PC-9 (cell line): ENCODE measurements at places on chromosomes 12 and 14.
A peak's percentile ranks its signal among the peaks of the same experiment; 100 is the strongest.

DNA sequence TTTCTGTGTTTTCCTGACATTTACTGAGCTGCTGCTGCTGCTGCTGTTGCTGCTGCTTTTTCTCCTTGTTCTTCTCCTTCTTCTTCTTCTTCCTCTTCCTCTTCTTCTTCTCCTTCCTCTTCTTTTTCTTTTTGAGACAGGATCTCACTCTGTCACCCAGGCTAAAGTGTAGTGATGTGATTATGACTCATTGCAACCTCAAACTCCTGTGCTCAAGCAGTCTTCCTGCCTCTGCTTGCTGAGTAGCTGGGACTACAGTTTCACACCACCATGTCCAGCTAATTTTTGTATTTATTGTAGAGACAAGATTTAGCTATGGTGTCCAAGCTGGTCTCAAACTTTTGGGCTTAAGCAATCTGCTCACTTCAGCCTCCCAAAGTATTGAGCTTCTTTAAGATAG lies 95.8 kb downstream of the TMTC3 start:
- no peak overlapping the region for H3K4me3 ChIP-seq
- no peak for DNase-seq
- H3K27ac ChIP-seq = no peak overlapping the region
- no peaks in the 10 kb centered on the region for H3K36me3 ChIP-seq
- 0 out of 2 replicates have a peak, but pooled peaks cover 4% of the 10 kb centered on the region for H3K4me1 ChIP-seq

DNA sequence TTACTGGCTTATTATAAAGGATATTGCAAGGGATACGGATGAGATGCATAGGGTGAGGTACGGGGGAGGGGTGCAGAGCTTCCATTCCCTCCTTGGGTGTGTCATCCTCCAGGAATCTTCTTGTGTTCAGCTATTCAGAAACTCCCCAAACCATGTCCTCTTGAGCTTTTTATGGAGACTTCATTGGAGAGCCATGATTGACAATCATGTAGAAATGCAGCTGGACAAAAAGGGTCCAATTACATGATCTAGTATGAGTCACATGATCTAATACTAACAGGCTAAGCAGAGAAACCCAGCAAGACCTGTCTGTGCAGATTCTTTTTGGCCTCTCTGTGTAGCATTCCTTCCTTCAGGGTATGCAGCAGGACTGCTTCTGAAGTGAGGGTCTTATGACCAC lies 23.9 kb upstream of the FLVCR2 start:
- no peaks in the 10 kb centered on the region for H3K36me3 ChIP-seq
- H3K4me1 ChIP-seq = peaks cover 52% of the 10 kb centered on the region
- H3K27ac ChIP-seq = peak overlapping the region; percentile 70
- DNase-seq = peak; percentile 81

DNA sequence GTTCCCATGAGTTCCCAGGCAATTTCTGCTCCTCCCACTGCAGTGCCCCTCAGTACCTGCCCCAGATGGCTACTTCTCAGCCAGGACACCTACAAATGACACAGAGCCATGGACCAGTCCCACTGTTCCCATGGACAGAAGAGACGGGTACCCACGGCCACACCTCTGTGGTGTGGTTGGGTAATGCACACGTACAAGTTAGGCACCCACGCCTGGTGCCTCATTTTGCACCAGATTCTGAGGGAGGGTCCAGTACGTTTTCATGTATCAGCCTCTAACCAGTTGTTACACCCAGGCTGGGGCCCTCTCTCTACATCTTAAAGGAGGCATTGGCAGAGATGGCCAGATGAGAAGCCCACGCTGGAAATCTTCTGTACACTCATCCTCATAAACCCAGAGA lies 114.0 kb downstream of the DICER1 start:
- H3K27me3 ChIP-seq = peaks cover 96% of the 10 kb centered on the region
- H3K4me3 ChIP-seq = no peak overlapping the region
- no peaks in the 10 kb centered on the region for H3K4me1 ChIP-seq
- no peaks in the 10 kb centered on the region for H3K36me3 ChIP-seq
- H3K27ac ChIP-seq = no peak overlapping the region
- DNase-seq = no peak

DNA sequence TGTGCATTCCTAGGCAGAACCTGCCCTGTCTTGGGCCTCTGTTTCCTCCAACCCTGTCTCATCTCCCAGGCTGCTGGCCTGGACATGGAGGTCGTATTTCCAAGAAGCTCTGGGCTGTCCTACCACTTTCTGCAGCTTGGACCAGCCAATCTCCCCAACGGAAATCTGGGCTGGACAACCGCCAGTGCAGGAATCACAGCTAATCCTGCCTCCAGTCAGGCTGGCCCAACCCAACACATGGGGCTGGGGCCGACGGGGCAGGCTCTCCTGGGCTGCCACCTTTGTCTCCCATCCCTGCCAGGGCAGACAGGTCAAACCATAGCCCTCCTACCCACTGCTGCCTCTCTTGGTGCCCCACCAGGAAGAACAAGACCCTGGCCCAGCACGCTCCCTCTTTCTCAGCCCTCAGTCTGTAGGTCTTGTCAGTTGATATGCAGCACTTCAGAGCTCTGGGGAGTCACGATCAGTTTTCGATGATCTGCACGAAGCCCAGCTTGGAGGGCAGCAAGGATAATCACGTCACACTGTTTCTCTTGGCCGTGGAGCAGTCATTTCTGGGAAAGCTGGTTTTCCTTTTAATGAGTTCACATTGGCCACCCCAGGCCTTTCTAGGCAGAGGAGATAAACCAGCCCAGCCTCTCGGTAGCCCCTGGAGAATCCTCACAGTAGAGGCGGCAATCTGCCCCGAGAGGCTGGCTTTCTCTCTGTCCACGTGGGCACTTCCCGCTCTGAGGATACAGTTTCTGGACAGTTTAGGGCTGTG lies 195.2 kb upstream of the PRMT8 start:
- DNase-seq = no peak
- no peaks in the 10 kb centered on the region for H3K36me3 ChIP-seq
- H3K4me3 ChIP-seq = no peak overlapping the region
- no peak overlapping the region for H3K27ac ChIP-seq
- peaks cover 12% of the 10 kb centered on the region for H3K4me1 ChIP-seq
- H3K27me3 ChIP-seq = peaks cover 65% of the 10 kb centered on the region

GRCh38 chr14:106872611-106873446 lies 1346.4 kb downstream of the TMEM121 start:
- H3K4me1 ChIP-seq = no peaks in the 10 kb centered on the region
- no peak overlapping the region for H3K27ac ChIP-seq
- DNase-seq = peak; percentile 91
- no peaks in the 10 kb centered on the region for H3K36me3 ChIP-seq
- H3K4me3 ChIP-seq = no peak overlapping the region

DNA sequence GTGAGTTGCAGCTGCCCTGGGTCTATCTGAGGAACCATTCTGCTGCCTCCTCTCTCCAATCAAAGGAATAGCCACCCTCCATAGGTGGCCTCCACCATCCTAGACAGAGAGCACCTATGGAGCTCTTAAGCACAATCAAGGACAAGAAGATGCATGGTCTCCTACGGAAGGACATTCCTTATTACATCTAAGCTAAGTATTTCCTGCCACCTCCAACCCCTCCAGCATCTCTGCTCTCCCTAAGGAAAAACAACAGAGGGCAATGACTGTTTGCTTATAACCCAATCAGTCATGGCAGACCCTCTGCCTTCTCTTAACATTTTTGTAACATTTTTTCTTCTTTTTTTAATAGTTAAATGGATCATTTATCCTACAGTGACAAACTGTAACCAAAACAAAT lies 14.8 kb upstream of the OR6J1 start:
- no peaks in the 10 kb centered on the region for H3K27me3 ChIP-seq
- H3K4me1 ChIP-seq = no peaks in the 10 kb centered on the region
- H3K36me3 ChIP-seq = no peaks in the 10 kb centered on the region

DNA sequence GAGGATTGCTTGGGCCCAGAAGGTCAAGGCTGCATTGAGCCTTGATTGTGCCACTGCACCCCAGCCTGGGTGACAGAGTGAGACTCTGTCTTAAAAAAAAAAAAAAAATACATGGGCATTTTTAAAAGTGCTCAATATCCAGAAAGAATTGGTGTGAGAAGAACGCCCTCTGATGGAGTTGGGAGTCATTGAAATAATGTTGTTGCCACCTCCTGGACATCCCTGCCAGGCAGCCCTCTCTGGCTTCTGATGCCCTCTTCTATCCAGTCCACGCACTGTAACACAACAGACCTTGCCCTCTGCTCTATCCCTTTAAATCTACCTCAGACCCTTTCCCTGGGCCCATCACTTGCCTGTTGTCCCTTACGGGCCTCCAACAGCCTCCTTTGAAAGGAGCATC lies 4.9 kb downstream of the PTGDR start:
- no peak for DNase-seq
- no peak overlapping the region for H3K4me3 ChIP-seq
- H3K27ac ChIP-seq = no peak overlapping the region
- H3K27me3 ChIP-seq = no peaks in the 10 kb centered on the region
- H3K36me3 ChIP-seq = no peaks in the 10 kb centered on the region
- no peaks in the 10 kb centered on the region for H3K4me1 ChIP-seq

- no peak for DNase-seq
- H3K27ac ChIP-seq = no peak overlapping the region
- H3K27me3 ChIP-seq = no peaks in the 10 kb centered on the region
- no peaks in the 10 kb centered on the region for H3K36me3 ChIP-seq
Observed at GRCh38 chr12:26978801-26979200, 35.4 kb downstream of the TM7SF3 start.
